ENCODE measurements at places on chromosomes 7 and 10.

DNA sequence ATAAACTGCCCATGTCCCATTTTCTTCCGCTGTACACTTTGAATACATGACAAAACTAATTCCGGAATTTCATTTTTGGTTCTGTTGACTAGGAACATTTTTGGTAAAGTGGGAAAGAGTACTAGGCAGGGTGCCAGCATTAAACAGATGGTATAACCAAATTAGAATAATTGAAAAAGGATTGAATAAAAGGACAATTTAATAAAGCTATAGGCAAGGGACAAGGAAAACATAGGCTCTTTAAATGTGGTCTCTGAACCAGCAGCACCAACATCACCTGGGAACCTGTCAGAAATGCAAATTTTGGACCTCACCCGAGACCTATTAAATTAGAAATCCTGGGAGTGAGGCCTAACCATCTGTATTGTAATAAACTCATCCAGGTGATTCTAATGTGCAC lies 376.9 kb downstream of the LRRTM3 start:
- DNase-seq = no peak

- no peak for DNase-seq
These were observed 164.6 kb downstream of the SKAP2 start for GRCh38 chr7:26699766-26700165.

GRCh38 chr7:938546-939185 lies 15.8 kb downstream of the ADAP1 start:
- DNase-seq = no peak

DNA sequence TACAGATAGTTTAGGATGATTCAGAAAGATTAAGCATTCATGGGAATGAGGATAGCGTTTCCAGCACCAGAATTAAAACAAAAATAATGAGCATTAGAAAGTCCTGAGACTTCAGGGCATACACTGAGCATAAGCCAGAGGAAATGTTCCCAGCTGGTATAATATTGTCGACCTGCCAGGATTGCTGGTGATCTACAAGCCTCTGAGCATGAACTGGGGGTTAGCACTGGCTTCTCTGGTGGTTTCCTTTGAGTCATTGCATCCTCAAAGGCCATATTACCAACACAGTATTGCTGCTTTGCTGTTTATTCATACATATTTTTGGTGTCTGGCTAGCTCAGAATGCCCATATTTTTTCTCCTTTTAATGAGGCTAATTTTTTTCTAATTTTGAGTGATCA lies 10.7 kb upstream of the ATRNL1 start:
- DNase-seq = no peak

DNA sequence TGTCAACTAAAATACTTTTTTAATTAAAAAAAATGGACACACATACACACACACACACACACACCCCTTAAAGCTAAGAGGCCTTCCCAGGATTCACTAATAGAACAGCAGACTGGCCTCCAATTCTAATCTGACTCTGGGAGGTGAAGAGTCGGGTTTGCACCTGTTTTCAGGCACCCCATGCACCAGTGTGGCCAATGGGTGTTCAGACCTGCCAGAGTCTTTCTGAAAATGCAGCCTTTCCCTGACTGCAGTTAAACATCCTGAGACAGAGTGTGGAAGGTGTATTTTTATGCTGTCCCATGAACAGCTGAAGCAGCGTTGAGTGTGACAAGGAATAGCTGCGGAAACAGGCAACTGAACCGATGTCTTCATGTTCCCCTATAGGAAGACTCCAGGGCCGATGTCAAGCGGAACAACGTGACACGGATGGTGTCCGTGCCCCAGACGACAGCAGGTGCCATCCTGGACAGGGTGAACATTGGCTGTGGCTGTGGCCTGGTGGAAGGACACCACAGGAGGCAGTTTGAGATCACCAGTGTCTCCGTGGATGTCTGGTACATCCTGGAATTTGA lies 74.6 kb upstream of the LYZL2 start:
- no peak for DNase-seq

DNA sequence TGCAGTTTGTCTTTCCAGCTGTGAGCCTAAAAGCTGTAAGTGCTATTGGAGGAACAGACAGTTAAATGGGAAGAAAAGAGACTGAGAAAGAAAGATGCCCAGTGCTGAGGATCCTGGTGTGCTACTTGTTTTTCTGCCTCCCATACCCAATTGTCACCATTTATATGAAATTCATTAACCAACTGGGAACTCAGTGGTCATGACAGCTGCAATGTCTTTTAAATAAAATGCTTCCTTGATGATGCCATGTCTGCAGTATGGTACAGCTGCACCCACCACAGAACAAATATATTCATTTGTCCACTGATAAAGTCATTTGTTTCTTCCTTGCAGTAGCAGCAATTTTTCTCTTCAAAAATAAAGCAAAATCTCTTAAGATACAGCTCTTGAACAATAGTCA lies 15.6 kb upstream of the RTKN2 start:
- DNase-seq = no peak

- no peak for DNase-seq
These were observed 231.0 kb upstream of the PRSS58 start for GRCh38 chr7:142488842-142489241.

GRCh38 chr7:24346129-24346528 lies 62.1 kb downstream of the NPY start:
- no peak for DNase-seq

DNA sequence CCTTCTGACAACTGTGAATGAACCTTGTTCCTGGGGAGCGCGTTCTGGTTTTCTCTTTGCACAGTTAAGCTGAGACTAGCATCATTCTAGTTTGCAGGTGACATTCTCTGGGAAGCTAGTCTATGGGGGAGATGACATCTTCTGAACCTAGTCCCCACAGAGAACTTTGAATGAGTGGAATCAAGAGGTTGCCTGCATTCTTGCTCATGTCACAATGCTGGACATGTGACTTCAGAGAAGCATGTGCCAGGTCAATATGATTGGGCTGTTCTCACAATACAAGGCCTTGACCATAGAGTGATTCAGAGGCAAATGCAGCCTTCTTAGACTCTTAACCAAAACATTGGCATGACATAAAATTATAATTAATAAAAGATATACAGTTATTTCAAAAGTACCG lies 22.1 kb downstream of the KLLN start:
- DNase-seq = no peak

DNA sequence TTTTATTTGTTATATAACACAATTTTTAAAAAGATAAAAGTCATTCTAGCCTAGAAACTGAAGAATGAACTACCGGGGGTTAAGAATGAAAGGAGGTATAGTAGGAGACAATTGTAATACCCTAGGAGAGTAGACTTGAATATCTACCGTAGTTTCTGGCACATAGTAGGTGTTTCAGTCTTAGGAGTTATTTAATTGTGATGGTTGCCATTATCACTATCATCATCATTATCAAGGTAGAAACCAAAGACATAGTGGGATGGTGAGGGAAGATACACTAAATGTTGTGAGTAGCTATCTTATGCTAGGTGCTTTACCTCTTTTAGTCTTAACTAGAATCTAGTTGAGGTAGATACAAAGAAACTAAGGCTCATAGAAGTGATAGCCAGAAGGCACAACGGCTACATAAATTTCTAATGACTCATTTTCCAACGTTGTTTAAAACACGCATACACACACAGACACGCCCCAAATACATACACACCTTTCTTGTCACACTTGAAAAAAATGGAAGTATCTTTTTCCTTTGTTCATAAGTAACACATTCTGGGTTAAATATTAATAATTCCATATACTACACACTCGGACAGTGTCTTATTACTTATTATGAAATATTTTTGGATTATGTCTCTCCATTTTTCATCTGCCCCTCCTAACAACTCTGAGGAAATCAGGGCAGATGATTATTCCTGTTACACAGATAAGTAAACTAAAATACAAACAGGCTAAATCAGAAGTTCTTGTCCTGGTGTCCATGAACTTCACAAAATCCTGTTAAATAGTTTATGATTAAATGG lies 2.0 kb upstream of the ANLN start:
- no peak for DNase-seq

DNA sequence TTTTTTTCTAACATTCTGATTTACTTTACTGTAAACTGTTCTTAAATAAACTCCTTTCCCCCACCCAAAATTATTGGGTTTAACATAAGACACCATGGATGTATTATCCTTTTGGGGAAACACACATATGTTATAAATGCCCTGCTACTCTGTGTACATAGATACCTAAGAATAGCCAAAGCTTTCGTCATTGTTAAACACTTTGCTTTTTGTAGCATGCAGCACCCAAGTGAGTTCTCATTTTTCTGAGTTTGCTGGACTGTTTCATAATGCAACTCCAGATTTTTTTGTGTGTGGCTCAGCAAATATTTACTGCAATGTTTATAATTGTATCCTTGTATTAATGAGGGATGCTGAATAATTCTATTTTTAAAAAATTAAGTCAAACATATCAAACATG lies 86.9 kb downstream of the VTI1A start:
- no peak for DNase-seq

- DNase-seq = no peak
These were observed 23.7 kb downstream of the ZNF775 start for GRCh38 chr7:150402671-150403321.

DNA sequence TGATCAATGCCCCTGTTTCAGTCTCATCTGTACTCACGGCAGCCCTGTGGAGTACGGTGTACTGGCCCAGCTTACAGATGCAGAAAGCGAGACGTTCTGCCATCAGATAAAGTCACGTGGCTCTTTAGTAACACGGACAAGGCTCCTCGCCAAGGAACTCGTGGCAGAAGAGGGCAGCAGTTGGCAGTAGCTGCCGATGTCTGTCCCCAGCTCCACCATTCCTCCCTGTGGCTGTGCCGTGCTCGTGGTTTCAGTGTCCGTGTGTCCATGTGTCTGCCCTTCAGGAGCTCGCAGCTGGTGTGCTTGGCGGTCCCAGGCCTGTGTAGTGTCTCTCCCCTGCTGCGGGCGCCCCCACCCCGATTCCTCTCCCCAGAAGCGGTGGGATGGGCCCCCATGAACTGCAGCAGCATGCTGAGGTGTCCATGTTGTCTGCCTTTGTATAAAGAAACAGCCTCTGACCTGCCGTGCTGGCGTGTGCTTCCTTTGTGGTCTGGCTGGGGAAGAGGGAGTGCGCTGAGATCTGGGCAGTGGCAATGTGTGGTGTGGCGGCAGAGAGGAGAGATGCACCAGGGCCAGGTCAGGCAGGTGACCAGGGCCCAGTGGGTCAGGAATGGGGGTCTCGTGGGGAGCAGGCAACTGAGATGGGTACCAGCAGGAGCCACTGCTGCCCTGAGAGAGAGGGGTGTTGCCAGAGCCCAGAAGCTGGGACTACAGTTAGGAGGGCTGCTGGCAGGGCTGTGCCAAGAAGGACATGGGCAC lies 9.8 kb downstream of the RHBDD2 start:
- no peak for DNase-seq

DNA sequence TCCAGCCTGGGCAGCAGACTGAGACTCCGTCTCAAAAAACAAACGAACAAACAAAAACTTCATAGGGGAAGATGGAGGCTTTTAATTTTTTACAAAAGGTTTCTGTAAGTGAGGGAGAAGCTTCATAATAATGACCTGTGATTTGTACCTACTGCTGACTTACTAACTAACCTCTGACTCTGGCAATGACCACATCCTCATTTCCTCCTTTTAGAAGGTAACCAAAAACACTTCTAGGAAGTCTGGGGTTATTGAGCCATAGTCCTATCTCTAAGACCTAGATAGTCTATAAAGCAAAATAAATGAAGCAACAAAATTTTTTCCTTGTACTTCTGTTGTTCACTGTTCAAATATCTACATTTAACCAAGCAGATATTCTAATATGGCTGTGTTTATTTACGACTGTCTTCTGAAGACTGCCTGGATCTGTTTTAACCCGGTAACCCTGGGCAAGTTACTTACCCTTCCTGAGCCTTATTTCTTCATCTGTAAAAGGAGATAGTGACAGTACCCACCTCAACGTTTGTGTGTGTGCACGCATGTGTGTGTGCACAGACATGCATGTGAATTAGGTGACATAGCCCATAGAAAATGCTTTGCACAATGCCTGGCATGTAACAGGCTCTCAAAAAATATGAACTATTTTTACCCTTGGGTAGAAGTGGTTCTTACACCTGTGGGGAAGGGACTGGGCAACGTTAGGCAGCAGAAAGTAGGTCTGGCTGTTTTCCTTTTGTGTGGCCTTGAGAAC lies 30.8 kb upstream of the SMNDC1 start:
- no peak for DNase-seq

GRCh38 chr10:93513091-93513490 lies 16.7 kb downstream of the CEP55 start:
- no peak for DNase-seq

DNA sequence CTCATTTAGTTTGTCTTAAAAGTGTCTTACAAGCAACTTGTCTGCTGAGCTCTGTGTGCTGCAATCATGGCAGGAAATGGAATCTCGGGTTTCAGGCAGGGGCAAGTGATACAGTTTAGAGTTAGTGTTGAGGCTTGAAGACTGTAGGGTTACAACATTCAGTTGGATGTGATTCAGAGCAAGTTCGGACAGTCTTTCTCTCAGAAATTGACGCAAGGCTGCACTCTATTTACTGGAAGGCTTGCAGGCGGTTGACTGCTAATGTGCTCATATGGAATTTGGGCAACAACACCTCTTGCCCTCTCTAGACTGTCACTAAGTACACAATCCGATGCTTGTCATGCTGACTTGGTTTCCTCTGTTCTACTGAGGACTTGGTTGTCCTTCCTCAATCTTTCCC lies 161.7 kb upstream of the BMPER start:
- no peak for DNase-seq

DNA sequence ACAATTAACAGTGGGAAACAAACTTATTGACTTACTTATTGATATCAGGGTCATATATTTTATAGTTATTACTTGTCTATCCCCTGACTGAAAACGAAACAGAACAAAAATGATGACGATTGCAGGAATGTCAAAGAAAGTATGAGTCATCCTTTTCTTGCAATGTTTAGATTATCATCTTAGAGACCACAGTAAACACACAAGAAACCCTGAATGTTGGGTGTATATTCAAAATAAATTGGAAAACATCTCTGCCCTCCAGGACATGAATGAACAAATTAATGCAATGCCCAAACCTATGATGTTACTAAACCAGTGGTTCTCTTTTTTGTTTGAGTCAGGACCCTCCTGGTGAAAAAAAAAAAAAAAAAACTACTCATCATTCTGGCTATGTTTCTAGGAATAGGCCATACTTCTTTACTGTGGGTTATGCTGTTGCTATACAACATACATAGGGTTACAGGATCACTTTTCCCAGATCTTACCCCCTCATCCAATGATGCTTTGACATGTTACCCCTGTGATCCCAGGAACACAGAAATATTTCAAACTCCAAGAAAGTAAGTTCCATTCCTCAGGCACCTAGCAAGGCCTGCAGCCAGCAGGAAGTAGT lies 623.4 kb upstream of the IGFBP3 start:
- DNase-seq = no peak

DNA sequence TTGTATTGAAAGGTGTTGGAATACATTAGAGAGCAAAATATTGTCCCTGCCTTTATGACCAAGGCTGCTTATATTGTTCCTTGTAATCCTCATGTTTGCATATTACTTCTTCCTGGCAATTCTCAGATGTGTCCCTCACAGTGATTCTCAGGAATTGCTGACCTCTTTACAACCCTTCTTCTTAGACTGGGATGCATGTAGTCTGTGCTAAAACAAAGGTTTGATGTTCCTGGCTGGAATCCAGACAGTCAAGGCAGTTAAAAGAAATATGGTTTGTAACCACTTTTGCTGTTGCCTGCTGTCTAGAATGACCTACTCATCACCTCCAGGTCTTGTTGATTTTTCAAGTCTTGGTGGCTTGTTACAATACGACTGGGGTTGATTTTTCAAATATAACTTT lies 367.6 kb downstream of the HGF start:
- DNase-seq = no peak

Measured in activated T-cell treated with anti-CD3 and anti-CD28 coated beads for 24 hours (primary cell).